ENCODE measurements at places on chromosomes 7 and 10.

- DNase-seq: peak; percentile 18
Measured at GRCh38 chr10:119755446-119755845, 29.6 kb downstream of the INPP5F start.

DNA sequence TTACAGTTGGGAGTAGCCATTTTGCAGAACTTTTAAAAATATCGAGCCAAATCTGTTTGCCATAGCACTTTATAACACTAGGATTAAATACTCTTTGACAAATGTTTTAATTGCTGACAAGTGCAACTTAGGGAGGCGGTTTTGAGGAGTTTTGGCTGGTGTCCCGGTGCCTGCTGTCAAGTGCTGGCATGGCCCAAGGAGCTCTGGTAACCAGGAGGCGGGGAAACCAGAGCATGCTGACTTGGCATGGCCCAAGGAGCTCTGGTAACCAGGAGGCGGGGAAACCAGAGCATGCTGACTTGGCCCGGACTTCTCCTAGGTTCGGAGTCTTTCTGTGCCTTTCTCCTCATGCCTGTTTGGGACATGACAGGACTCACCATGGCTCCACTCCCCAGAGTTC lies 30.8 kb upstream of the ZNF32 start:
- no peak for DNase-seq

- no peak for DNase-seq
Measured at GRCh38 chr7:4725850-4726450, 43.9 kb downstream of the FOXK1 start.

DNA sequence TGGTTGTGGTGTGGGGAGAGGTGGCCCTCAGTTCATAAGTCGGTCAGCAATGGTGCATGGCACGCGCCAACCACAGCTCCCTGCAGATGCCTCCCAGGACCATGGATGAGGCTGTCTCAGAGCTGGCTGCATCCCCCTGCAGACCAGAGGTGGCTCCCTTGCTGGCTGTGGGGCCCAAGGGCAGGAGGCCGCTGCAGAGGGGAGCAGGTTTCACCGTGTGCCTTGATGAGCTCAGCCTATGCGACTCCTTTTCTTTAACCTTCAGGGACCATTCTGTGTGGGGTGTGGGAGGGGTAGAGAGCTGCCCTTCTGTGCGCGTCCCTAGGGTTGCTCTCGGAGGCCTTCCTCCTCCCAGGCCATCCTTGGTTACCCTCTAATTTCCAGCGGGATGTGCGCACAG lies 152.4 kb downstream of the ACTR3B start:
- DNase-seq: no peak

- DNase-seq: no peak
Measured at GRCh38 chr10:11520892-11521291, 90.6 kb downstream of the USP6NL start.

DNA sequence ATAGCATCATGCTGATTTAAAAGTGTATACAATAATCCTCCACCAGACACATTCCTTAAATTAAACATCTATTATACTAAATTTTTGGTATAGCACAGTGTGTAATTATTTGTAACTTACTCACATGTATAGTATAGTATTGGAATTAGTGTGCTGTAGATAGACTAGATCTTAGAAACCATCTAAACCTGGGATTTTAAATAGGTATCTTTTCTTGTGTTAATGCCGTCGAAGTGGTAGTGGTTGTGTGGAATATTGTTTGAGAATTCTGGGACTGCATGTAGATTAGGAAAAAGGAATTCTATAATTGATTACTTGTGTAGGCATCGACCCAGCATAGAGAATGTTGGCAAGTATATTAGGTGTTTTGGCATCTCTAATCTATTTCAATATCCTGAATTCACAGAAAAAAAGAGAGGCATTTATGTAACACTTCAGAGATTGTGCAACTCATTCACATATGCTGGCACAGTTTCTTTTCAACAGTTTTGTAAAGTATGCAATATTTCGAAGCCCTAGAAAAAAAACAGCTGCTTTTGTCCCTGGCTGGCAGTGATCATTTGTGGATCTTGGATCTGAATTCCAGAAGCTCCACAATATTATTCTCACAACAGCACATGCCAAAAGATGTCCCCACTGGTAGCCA lies 145.5 kb upstream of the AGR3 start:
- DNase-seq: peak; percentile 29

- no peak for DNase-seq
Measured at GRCh38 chr10:28685717-28686116, 8.4 kb downstream of the BAMBI start.

- no peak for DNase-seq
Measured at GRCh38 chr10:127216274-127216673, 19.9 kb upstream of the INSYN2A start.

DNA sequence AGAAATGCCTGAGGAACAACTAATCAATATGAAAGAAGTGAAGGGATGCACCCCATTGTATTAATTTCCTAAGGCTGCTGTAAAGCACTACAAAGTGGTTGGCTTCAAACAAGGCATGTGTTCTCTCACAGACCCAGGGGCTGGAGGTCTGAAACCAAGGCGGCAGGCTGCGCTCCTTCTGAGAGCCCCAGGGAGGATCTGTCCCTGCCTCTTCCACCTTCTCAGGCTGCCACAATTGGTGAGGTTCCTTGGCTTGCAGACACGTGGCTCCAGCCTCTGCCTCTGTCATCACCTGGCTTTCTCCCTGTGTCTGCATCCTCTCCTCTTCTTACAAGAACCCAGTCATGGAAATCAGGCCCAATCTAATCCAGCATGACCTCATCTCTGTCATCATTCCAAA lies 110.1 kb downstream of the TNS3 start:
- DNase-seq: no peak

DNA sequence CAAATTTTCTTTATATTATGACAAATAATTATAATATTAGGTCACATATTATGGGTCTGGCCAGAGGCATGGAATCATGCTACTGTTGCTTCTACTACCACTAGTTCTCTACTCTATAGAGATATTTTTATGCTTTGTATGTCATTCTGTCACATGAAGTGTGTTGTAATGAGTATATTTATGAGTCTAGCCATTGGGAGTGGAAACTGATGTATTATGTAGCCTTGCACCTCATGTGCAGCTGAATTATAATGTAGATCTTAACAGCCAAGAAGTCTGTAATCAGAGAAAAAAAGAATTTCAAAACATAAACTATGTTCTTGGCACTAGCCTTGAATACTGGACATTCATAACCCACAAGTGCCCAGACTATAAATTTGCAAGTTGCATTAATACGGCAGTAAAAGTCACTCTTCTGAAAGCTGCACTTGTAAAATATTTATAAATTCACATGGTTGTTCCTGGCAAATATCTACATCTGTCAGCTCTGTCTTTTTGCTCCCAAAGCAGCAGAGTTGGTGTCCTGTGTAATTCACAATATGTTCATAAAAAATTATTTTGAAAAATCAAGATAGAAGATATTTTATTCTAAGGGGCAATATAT lies 48.6 kb upstream of the SKAP2 start:
- no peak for DNase-seq

DNA sequence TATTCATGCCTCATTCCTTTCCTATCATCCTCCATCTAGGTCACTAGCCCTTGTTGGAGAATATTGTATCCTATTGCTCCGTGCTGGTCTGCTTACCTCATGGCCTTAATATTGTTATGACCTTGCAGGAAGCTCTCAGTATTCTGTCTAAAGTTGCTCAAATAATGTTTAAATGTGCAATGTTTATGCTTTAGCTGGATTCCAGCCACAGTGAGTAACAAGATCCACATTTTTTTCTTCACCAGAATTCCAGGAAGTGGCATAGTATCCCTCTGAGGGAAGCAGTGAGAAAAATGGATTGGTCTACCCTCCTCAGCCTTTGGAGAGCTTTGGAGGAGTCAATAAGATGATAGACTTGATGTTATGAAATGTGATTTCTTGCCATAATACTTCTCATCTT lies 402.6 kb downstream of the NRG3 start:
- DNase-seq: no peak

DNA sequence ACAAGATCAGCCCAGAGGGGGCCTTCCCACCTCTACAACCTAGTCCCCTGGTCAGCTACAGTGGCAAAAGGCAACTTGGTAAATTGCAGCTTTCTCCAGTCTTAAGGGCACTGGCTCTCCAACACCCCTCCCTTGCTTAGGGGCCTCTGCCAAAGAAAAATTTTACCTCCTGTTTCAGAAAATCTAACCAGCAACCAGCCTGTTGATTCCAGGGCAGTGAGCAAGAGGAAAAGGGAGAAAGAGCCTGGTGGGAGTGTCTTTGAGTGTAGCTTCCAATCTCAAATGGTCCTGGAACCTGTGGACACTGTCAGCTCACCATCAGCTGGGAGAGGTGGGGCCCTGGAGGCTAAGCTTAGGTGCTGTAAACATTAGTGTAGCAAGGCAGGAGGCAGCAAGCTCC lies 22.9 kb downstream of the ACTR1A start:
- no peak for DNase-seq

GRCh38 chr10:122465401-122466040 lies 4.2 kb downstream of the HTRA1 start:
- DNase-seq: no peak

DNA sequence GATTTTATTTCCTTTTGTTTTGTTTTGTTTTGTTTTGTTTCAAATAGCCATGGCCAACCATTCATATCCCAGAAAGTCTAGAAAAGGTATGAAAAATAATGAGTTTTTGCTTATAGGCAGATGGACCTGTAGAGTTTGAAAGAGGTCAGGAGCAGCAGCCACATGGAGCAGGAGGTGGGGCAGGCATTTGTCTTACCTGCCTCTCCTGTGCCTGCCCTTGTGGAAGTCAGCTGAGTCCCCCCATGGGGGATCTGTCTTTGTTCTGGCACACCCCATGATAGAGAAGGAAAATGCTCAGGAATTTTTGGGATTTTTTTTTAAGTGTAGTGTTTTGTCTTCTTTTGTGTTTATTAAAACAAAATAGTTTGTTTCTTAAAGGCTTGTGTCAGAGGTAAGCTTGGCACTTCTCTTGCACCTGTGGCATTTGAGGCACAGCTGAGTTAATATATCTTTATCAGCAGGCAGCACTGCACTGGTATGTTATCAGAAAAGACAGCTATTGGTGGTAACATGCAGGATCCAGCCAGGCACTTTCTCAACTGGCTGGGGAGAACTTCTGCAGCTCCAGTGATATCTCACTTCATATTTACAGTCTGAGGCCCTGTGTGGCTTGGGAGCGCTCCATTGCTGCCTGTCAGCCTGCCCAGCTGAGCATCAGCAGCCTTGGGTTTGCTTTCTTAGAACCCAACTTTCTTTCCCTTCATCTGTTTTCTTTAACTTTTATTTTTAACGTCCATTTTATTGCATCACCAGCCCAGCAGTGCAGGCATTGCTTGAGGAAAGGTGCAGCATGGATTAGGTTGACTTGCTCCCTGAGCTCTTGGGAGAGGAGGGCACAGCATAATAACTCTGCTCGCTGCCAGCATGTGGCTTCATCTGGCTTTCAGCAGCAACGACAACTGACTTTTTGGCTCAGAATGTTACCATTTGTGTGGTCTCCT lies 44.4 kb downstream of the LRRC4 start:
- DNase-seq: peak; percentile 10

DNA sequence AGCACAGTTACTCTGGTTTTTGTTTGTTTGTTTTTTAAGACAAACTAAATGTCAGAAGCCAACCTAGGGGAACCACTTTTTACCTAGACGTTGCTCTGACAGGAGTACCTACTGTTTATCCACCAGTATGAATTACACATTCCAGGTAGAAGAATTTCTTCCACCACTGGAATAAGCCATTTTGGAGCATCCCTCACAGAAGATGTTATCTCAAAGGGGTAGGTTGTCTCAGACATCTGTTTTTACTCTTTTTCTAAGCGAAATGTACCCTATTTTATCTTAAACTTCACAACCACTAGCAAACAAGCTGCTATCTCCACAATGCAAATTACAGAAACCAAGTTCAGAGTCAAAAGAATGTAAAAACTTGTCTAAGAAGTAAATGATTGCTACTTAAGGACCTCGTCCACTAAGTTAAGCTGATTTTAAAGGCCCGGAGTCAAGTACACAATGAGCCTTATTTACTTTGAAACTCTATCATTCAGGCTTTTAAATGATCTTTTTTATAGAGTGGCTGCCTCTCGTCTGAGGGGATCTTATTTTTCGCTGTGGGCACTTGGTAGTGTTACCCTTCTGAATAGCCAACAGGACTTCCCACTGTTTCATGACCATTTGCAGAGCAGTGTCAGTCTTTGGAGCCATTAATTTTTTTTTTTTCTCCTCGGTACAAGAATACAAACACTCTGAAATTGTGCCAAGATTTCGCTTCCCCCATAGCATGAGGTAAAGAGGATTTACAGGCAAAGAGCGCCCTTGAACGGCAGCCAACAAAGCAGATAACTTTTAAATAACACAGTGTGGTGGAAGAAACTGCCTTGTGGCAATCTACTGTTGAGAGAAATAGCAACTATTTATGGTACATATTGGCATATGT lies 15.7 kb upstream of the ARMC3 start:
- no peak for DNase-seq

DNA sequence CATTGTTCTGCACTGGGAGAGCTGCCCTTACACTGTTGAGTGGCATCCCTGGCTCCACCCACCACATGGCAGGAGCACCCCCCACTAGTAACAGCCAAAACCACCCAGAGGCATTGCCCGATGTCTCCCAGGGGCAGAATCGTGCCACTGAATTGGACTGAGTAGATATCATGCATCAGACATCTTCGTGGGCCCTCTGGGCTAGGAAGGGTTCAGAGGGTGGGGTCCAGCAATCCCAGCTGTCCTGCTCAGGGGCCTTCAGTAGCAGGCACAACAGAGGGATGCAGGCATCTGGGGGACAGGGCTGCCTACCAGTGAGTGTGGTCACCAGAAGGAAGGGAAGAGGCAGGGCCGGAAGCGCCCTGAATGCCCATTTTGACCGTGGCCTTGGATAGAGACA lies 119.7 kb upstream of the PPP2R2D start:
- DNase-seq: no peak

- peak; percentile 66 for DNase-seq
Measured at GRCh38 chr7:41189866-41190265, 513.0 kb downstream of the INHBA start.

- DNase-seq: no peak
Measured at GRCh38 chr7:77765481-77765880, 32.8 kb downstream of the TMEM60 start.

- DNase-seq: no peak
Measured at GRCh38 chr7:78465894-78466293, 667.3 kb downstream of the PHTF2 start.
